ENCODE measurements at places on chromosomes 1 and 21.

DNA sequence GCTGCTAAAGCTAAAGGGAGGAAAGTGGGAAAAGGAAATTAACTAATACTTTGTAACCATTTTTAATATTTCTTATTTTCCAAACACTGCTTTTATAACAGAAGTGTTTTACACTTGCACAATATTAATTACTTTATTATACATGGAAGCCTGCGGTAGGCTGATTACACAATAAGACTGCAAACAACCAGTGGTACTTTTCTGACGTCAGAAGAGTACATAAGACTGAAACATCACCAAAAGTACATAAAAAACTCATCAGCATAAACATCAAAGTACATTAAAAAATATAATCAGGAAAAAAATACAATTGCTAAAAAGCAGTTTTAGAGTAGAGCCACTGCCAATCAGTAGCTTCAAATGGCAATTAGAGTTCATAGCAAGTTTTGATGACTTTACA, 4.6 kb downstream of the ZNF281 start:
- no peak for DNase-seq

DNA sequence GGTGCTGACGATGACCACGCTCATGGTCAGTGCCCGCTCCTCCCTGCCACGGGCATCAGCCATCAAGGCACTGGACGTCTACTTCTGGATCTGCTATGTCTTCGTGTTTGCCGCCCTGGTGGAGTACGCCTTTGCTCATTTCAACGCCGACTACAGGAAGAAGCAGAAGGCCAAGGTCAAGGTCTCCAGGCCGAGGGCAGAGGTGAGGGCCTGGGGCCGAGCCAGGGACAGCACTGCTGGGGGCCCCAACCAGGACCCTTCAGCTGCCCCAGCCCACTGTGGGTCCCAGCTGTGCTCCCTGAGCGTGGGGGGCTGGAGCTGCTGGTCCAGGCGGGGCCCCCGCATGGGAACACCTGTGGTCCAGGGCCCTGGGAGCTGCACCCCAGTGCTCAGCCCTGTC, 10.4 kb downstream of the GABRD start:
- no peak for DNase-seq

DNA sequence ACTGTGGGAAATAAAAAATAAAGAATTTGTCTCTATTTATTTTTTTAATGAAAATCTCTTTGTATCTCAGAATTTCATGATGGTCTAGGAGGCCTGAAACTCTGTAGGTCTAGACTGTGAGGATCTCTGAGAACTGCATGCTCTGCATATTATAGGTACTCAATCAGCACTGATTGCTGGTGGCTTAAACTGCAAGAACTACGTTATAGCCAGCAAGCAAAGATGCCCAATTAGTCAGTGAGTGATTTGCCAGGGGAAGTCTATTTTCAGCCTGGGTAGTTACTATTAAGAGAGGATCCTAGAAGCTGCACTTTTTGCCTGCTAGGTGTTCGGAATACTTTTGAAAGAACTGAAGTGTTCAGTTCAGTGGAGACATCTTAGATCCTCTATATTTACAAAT, 87.4 kb downstream of the GPR52 start:
- no peak for DNase-seq

DNA sequence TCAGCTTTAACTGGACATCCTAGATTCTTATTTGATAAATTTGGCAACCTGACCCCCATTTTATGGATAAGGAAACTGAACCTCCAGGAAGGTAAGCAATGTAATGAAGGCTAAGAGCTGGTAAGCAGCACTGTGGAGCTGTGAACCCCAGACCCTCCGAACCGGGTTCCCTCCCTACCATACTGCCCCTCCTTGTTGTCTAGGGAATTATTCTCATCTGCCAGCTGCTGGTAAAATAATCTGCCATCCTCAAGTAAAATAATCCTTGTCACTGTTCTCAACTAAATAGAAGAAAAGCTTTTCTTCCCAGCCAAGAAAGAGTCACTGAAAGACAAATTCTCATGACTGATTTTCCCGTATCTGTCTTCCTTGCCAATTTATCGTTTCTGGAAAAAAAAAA, 55.8 kb upstream of the PRDX6 start:
- DNase-seq, result no peak

DNA sequence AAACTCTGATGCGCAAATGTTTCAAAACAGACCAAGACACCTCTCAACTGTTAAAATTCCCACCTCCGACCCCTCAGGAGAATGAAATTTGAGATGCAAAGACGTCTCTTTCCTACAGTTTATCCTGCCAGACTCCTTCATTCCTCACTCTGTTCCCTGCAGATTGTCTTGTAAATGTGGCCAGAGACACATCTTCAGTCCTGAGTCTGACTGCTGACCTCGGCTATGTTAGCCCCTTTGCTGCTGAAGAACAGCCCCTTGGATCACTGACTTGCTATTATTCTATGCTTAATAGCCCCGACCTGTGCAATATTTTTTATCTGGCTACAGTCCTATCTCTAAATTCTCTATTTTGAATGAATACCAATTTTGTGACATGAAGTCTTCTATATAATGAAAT, 16.6 kb upstream of the ESRRG start:
- DNase-seq, result no peak

- DNase-seq, result no peak
These were observed 143.7 kb downstream of the DNM3 start for GRCh38 chr1:171984850-171985485.

- DNase-seq, result no peak
These were observed 1.1 kb upstream of the TMEM52 start for GRCh38 chr1:1920057-1920607.

DNA sequence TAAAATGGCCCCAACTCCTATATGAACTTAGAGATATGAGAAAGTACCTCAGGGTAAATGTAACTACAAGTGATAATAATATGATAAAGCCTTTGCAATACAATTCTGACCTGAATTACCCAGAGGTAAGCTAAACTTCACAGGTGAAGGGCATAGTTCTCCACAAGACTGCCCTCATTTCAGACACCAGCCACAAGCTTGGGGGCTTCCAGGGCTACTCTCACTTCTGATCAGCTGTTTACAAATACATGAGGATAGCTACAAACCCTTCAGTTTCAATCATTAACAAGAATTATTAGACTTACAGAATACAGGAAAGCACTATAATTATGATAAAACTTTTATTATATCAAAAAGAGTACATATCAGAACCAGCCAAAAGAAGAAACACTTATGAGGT, 18.7 kb upstream of the DPH5 start:
- DNase-seq, result no peak

GRCh38 chr1:60937720-60938119, 144.6 kb upstream of the NFIA start:
- DNase-seq, result no peak

DNA sequence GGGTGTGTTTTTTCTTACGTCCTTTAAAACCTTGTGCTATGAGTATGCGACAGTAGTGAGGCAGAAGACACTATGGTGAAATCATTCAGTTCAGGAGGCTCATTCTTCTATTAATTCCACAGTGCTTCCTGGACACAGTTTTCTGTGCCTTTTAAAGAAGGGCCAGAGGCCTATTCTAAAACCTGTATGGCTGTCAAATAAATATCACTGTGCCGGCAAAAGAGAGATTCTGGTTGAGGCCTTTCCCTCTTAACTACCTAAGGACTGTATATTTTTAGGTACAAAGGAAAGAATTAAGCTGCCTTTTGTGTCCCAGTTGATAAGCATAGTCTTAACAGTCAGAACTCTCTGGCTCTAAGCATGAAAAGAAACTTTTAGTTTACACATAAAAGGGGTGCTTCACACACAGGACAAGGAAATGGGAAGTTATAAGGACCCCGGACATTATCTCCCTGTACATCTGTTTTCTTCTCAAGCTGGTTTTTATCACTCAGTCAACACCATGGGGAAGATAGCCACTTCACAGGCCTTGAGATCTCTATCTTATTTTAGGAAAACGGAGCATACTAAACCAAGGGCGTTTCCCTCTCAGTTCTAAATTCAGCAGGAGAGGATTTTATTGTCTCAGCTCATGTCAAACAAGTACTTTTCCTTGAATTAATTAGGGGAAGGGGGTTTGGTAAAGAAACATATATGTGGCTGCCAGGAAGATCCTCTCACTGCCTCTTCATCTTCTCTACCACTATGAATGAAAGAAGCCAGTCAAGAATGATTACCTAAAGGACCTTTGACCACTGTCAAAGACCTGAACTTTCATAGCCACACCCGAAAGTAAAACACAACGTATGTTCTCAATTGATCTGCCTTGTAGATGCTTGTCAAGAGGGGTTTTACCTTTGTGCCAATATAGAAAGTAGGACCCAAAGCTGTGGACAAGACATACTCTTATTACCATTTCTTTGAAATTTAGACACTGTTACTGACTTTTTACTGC, 71.4 kb upstream of the HSPA13 start:
- DNase-seq, result no peak

- DNase-seq, result no peak
These were observed 59.9 kb upstream of the FBXO28 start for GRCh38 chr1:224054012-224054411.

Measured in naive thymus-derived CD4-positive, alpha-beta T cell (primary cell).